Stimulated activated CD8-positive, alpha-beta memory T cell treated with anti-CD3 and anti-CD28 coated beads, Interleukin-2, amount 100 ng/mL, for 1 hour (primary cell): ENCODE measurements at places on chromosomes 12 and 14.

GRCh38 chr12:39622306-39622705, 2.7 kb upstream of the ABCD2 start:
- DNase-seq, result no peak

DNA sequence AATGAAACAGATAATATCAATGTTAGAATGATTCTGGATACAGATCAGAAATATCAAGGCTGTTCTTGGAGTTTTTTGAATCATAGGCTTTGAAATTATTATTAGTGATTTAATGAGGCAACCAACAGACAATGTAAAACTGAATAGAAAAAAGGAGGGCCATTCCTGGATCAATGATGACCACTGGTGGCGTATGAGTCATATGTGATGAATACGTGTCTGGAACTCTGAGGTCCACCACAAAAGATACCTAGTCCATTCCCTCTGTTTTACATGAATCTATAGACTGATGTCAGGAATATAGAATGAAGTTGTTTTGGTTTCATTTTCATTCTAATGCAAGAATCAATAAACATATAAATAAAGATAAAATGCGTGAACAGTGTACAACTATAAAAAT, 78.3 kb upstream of the RTL1 start:
- no peak for DNase-seq

- no peak for DNase-seq
These were observed 1.1 kb downstream of the JAG2 start for GRCh38 chr14:105167303-105168092.

DNA sequence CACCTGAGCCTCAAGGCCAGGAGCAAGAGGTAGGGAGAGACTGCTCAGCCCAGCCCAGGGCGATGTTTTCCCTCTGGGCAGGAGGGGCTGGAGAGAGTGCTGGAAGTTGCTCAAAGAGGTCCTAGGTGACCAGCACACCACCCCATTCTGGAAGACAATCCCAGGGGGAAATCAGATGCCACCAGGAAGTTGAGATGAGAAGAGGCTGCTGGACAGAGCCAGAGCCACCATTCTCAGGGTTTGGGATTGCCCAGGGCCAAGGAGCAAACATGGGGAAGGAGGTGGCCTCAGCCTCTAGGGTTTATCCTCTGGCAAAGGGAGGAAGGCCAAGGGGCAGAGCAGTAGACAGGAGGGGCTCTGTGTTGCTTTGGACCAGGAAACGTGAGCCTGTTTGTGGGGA, 11.6 kb downstream of the CCDC85C start:
- no peak for DNase-seq

GRCh38 chr14:25588751-25589150, 538.8 kb upstream of the STXBP6 start:
- DNase-seq, result no peak

DNA sequence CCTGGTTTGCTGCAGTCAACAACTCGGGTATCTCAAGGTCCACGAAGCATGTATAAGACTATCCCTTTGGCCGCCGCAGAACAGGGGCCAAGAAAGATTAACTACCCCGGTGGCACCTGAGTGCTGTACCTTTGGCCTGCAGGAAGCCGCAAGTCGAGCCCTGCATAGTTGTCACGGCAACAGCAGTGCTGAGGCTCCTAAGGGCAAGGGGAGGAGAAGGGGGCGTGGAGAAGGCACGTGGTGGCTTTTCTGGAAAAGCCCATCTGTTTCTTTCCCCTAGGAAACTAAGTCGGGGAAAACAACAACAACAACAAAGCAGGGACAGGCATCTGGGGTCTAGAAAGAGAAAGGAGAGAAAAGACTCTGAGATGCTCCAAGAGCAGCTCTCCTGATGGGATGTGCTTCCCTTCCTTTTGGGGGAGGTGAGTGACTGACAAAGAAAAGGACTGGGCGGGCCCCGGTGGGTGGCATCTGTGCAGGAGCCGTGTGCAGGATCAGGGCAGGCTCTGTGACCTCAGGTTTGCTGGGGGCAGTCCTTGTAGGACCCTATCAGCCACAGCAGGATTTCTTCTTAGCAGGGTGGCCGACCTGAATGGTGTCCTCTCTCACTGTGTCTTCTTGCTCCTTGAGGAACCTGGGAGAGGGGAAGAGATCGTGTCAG, 123.9 kb downstream of the PRMT8 start:
- DNase-seq, result no peak

DNA sequence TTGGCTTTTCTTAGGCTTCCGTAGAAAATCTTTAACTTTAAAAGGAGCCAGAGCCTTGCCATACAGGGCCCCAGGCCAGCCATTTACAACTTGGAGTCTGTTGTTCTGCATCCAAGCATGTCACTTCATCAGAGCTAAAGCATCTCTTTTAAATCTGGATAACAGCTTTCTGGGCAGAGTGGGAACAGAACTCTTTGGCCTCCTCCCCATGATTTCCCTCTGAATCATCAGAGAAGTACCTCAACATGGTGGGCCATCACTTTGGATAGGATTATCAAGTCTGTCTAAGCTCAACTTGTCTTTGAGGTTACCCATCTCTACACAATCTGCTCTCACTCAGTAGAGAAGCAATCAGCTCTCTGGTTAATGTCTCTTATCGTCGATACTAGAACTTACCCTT, 170.9 kb downstream of the SLC6A15 start:
- no peak for DNase-seq

- DNase-seq, result peak; percentile 75
These were observed 29.0 kb downstream of the WBP11 start for GRCh38 chr12:14774074-14774905.

- DNase-seq, result no peak
These were observed 50.7 kb upstream of the KCNC2 start for GRCh38 chr12:75260316-75260715.

DNA sequence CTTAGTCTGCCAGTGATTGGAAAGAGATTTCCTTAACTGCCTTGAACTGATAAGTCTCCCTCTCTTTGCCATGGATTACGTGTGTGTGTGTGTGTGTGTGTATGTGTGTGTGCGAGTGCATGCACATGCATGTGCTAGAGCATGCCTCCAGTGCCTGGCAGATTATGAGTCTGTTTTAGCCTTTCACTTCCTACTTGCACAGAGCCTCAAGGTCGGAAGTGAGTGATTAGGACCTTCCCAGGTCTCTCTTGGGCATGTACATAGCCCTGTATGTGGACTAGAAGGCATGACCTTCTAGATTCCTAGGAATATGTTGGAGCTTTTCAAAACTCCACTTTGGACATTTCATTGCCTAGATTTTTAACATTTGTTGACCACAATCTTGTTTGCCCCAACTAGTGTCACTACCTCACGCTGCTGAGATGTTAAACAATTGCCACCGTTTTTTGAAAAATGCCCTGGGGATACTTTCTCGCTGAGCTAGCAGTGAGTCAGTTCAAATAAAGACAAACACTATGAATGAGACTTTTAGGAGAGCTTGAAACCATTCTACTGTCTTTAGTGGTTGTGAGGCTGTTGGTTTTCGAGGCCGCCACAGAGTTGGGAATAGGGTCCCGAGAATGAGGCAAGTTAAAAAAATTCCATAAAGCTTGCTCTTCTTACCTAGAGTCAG, 28.2 kb downstream of the KIAA0586 start:
- DNase-seq, result no peak
